ENCODE measurements at places on chromosomes 5 and 9.

- DNase-seq = no peak
Measured at GRCh38 chr5:180586870-180587269, 4.4 kb downstream of the SCGB3A1 start.

GRCh38 chr9:96565671-96566497 lies 53.8 kb downstream of the CDC14B start:
- DNase-seq = no peak

GRCh38 chr9:88737031-88737430 lies 202.1 kb downstream of the NXNL2 start:
- no peak for DNase-seq

- DNase-seq = no peak
Measured at GRCh38 chr5:147911427-147911826, 5.1 kb upstream of the C5orf46 start.

- no peak for DNase-seq
Measured at GRCh38 chr5:181050016-181050415, 9.9 kb downstream of the BTNL9 start.

- peak; percentile 60 for DNase-seq
Measured at GRCh38 chr9:69319324-69320025, 5.5 kb upstream of the ENTREP1 start.

GRCh38 chr5:72121780-72122445 lies 14.6 kb downstream of the MAP1B start:
- DNase-seq = peak; percentile 66

DNA sequence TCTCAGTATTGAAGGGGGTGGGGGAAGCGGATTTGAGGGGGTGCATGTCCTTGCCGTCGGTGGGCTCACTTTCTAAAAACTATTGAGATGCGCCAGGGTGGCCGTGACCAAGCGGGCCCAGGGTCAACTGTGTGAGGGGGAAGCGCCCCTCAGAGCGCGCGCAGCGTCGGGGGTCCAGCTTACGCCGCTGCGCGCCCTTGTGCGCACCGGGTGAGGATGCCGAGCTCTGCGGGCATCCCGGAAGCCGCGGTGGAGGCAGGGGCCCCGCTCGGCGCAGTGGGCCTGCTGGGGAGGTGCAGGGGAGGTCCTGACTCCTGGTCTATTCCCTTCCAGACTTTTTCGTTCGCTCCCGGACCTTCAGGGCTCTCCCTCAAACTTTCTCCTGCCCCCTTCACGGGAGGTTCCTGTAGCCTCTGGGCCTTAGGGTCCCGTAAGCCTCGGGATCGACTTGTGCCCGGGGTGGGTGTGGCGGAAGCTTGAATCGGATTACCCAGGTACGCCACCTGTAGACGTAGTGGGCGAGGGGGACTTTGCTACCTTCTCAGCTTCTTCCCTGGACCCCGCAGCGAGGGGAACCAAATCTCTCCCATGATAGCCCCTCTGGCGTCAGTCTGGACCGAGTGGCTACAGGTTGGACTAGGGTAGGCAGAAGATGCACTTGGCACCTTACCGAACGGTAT lies 2.5 kb upstream of the PRDM6 start:
- no peak for DNase-seq

DNA sequence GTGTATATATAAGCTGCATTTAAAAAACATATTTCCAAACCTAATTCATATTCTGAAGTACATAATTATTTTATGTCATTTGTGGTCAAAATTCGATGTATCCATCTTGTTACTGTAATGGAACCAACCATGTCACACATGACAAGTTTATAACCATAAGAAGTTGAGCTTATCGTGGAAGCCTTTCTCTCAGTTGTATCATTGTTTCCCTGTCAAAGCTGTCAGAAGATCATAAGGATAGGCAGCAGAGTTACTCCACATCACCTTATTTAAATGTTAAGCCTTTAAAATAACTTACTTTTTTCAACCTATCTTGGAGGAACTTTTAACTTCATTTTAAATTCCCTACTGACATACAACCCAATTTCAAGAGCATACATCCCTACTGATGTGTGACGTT lies 841.5 kb downstream of the PTPRD start:
- no peak for DNase-seq

DNA sequence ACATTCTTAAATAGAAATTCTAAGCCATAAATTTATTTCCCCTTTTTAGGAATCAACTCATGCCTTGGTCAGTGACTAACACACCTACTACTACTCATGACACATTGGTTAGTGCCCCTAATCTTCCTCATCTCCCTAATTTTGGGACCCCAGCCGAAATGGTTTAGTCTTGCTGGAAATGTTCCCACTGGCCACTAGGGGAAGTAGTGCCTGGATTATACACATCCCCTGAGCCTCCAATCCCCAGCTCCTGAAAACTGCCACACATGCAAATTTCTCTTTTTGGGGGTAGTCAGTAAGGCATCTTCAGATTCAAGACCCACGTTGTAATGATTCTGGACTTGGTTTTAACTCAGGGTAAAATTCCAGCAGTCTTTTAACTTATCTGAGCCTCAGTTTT lies 79.8 kb downstream of the HSD17B3 start:
- DNase-seq = peak; percentile 17

DNA sequence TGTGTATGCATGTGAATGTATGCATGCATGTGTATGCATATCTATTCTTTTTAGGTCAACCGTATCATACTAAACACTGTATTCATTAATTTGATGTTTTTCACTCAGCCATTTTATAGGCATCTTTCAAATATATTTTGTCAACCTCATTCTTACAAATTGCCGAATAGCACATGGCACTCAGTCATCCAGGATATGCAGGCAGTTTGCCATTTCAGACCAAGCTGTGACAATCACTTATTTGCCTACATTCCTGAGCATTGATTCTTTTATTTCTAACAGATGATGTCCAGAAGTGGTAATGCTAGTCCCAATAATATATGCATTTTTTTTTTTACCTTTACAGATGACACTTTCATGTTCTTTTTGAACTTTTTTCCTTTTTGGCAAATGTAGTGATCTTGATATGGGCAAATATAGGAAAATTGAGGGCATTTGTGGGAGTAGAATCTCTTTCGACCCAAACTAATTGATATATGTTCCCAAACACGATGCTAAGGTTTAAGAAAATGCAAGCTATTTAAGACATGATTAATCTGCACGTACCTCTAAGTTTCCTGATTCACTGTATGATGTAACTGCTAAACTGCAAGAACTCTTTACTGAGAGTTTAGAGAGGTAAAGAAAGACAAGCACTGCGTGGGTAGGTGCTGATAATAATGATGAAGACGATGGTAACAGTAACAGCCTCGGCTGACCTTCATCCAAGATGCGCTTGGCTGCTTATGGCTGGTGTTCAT lies 153.9 kb upstream of the DAP start:
- DNase-seq = no peak

GRCh38 chr9:92385477-92385876 lies 18.9 kb downstream of the OGN start:
- DNase-seq = no peak

DNA sequence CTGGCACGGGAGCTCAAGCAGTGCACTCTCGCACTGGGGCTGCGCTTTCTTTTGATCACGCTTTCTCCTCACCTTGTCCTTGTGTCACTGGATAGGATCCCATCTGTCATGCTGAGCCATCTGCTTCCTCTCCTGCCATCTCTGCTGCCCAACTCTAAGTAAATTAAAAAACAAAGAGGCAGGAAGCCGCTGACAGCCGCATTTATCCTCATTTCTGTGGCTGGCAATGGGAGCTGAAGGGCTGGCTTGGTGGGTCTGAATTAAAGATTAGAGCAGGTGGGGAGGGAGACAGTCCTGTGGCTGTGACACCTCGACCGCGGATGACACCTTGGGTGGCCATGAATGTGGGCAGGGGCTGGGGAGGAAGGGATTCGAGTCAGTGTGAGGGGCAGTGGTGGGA lies 159.2 kb upstream of the ALDH1B1 start:
- no peak for DNase-seq

GRCh38 chr5:127951791-127952190 lies 131.8 kb upstream of the SLC12A2 start:
- DNase-seq = no peak

- no peak for DNase-seq
Measured at GRCh38 chr5:26940994-26941393, 97.4 kb downstream of the CDH9 start.

DNA sequence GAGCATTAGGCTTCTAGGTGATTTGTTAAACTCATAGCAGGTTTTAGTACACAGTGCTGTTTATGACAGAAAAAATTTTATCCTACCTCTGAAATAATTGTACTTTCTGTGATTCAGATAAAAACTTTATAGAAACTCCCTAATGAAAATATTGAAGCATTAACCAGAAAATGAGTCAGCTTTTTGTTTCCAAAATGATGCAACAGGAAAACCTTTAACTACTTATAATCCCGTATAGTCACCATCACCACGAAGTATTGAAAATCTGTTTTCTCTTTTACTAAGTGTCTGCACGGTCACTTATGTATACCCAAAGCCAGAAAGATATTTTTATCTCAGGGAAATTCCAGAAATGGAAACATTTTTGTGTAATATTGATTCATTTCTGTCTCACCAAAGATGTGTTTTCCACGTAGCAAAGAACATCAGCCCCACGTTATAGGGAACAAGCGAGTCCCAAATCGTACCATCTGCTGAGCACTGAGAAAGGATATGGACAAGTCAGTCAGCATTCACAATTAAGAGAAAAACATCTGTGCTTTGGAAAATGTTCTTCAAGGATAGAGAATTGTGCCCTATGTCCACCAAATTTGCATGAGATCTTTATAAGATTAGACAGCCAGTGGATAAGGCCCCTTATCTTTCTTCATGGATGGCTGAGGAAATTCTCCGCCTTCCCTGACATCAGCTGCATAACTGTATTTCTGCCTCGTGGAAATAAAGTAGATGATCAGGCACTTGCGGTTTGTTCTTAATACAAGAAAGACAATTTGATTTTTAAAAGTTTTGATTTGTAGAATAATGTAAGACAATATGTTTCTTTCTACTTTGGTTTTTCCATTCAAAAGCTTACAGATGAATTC lies 41.9 kb downstream of the TNFAIP8 start:
- DNase-seq = no peak

DNA sequence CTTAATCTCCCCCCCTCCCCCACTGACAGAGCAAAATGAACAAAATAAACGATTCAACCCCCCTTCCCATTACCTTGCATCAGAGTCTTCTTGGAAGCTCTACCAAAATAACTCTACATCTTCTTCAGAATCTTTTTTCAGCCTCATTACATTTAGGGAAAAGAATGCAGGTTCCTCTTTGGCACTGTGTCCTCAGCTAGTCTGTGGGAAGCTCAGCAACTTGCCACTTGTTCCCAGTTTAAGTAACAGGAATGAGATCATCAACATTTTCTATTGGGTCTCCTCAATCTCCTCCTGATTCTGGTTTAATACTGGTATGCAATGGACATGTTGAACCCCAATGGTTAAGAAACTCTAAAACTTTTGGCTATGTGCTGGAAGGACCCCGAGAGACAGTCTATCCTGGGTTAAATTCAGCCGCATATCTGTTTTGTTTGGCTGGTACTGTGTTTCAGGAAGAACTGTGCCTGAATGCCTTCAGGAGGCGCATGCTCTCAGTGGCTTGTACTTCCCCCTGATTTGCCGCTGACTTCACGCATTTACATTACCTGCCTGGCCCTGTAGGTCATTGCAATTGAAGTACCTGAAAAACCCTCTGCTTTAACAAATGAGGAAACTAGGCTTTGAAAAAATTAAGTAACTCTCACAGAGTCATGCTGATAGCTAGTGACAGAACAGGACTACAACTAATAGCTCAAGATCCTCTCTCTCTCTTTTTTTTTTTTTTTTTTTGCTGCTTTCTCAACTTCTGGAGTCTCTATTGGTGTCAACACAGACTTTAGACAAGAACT lies 78.1 kb upstream of the HMHB1 start:
- no peak for DNase-seq

GRCh38 chr9:110208031-110208430 lies at the start of gene C9orf152:
C9orf152 (minus strand) TSS chr9:110208159; CDS start chr9:110207579, 580 bp downstream.
- DNase-seq = no peak

- no peak for DNase-seq
Measured at GRCh38 chr5:158812408-158812807, 287.3 kb downstream of the EBF1 start.

DNA sequence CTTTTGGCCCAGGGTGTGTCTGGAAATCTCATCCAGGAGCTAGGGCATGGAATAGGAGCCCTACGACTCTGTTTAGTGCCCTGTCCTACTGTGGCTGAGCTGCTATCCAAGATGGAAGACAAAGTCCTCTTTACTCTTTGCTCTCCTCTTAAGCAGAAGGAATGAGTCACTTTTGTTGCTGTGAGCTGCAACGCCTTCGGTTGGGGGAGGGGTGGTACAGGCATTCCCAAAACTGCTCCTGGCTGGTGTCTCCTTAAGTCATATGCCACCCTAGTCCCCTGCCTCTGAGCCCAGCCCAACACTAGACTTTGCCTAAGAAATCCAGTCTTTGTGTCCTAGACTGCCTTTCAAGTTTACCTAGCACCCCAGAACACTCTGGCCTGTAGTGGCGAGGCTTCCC lies 99.9 kb downstream of the PRR16 start:
- DNase-seq = no peak

DNA sequence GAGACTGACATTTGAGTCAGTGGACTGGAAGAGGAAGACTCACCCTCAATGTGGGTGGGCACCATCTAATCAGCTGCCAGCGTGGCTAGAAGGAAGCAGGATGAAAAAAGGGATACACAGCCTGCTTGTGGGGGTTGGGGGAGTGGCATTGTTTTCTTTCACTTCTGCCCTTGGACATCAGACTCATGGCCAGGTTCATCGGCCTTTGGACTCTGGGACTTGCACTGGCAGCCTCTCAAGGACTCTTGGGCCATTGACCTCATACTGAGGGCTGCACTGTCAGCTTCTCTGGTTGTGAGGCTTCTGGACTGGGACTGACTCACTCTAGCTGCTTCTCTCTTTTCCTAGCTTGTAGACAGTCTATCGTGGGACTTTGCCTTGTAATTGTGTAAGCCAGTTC lies 374.9 kb downstream of the TLE1 start:
- no peak for DNase-seq

DNA sequence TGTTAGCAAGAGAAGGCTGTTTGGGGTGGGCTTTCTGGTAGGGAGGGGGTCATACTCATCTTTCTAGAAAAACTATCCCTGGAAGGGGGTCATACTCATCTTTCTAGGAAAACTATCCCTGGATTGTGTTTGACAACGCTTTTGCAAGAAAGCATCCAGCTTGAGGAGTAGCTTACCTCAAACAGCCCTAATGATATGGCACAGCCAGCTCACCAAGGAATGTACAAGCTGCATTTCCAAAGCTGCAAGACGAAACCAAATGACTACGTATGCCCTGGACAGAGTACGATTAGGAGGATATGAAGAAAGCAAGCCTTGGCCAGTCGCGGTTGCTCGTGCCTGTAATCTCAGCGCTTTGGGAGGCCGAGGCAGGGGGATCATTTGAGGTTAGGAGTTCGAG lies 63.4 kb downstream of the KLF4 start:
- DNase-seq = no peak

- no peak for DNase-seq
Measured at GRCh38 chr9:70259512-70259802, 679 bp downstream of the SMC5 start.

GRCh38 chr5:132949136-132949535 lies 14.3 kb downstream of the AFF4 start:
- DNase-seq = no peak

- DNase-seq = no peak
Measured at GRCh38 chr5:109394806-109395205, 15.0 kb downstream of the PJA2 start.

Data from NCI-H1417 (cell line).